ENCODE measurements at places on chromosomes 3 and 15.
A peak's percentile ranks its signal among the peaks of the same experiment; 100 is the strongest.

DNA sequence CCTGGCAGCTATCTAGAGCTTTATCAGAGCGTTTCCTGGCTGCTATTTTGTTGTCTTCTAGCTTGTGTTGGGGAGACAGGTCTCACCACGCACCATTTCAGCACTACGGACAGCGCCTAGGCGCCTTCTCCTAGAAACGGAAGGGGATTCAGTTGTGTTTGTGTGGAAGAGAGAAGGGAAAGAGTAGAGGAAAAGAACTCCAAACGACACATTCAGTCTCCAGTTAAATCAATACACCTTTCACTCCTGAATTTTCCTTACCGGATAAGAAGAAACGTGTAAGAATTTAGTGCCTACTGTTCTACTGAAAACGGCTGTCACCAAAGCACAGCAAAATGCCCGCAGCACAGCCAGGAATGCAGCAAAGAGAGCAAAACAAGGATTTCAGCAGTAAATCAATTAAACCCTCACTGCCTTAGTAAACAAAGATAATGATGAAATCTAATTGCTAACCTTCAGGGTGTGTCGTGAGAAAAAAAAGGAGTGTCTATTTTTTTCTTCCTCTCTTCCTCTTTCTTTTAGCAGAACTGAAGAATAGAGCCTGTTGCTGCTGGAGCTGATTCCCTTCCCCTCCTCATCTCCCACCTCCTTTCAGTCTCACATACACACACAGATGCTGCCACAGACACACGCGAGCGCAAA is 412 bp upstream of the CTXN2 start:
- DNase-seq, result peak; percentile 82

- no peak for DNase-seq
Measured at GRCh38 chr3:62207197-62207596, 166.2 kb downstream of the FEZF2 start.

- no peak for DNase-seq
Measured at GRCh38 chr15:100847194-100847593, 32.4 kb upstream of the ALDH1A3 start.

DNA sequence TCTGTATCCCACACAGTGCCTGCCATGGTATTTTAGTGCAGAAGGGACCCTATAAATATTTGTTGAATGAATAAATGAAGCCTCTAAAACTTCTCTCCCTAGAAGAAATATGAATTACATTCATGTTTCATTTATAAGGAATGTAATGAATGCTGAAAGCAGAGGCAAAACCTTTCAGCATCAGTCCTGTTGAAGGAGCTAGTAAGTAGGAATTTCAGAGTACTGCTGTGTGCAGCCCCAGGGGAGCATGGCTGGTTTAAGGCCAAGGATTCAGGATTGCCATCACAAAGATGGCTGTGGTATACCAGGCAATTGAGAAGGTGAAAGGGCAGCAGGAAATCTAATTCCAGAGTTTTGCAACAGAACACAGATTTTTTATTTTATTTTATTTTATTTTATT is 1131.4 kb downstream of the IGSF11 start:
- peak; percentile 74 for DNase-seq

GRCh38 chr3:62210011-62210410 is 163.3 kb downstream of the FEZF2 start:
- DNase-seq, result no peak

- no peak for DNase-seq
Measured at GRCh38 chr15:32904448-32904847, 186.6 kb downstream of the GREM1 start.

GRCh38 chr3:179071323-179072099 is at the start of gene ZMAT3:
Gene ZMAT3 (minus strand): TSS chr3:179071809. CDS start chr3:179067752, 4,057 bp downstream.
- DNase-seq, result peak; percentile 79

DNA sequence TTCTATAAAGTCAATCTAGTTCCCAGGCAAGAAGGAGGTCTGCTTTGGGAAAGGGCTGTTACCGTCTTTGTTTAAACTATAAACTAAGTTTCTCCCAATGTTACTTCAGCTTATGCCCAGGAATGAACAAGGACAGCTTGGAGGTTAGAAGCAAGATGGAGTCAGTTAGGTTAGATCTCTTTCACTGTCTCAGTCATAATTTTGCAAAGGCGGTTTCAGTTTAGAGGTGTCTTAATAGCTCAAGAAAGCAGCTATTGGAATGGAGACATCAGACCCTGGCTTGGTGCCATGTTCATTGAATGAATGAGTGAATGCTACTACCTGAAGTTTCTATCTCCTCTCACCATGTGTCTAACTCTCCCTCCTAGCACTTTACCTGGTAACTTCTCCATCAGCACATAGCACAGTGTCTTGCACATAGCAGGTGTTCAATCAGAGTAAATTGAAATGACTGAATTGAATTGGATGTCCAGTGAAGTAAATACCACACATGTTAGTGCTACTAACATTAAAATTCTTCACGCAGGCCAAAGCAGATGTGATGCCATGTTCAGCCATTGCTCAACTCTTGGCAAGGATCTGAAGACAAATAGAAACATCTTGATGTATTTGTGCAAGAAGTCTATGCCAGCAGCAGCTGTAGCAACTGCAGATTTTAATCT is 28.2 kb downstream of the CLEC3B start:
- DNase-seq, result peak; percentile 78

DNA sequence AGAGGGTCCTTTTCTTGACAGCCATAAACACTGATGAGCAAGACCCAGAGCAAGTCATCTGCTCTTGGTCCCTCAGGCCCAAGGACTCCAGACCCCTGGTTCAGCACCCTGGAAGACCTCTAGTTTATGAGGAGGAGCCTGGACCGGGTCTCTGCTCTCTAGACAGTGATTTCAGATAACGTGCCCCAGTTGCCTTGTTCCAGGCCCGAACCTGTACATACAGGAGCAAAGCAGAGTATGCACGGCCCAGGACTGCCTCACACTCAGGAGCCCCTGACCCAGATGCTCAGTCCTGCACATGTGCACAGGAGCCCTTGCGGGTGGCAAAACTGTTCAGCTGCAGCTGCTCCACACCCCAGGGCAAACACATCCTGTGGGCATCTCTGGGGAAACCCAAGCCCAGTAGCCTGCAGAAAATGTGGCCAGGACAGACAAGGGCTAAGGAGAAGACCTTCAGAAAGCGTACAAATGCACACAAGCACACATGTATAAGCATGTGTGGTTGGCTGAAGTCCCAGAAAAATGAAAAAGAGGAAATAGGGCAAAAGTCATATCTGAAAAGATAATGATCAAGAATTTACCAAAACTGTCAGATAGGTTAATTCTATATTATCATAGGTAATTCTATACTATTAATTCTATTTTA is 59.9 kb upstream of the CORO2B start:
- no peak for DNase-seq

- peak; percentile 94 for DNase-seq
Measured at GRCh38 chr3:110568246-110568645, 503.4 kb upstream of the NECTIN3 start.

DNA sequence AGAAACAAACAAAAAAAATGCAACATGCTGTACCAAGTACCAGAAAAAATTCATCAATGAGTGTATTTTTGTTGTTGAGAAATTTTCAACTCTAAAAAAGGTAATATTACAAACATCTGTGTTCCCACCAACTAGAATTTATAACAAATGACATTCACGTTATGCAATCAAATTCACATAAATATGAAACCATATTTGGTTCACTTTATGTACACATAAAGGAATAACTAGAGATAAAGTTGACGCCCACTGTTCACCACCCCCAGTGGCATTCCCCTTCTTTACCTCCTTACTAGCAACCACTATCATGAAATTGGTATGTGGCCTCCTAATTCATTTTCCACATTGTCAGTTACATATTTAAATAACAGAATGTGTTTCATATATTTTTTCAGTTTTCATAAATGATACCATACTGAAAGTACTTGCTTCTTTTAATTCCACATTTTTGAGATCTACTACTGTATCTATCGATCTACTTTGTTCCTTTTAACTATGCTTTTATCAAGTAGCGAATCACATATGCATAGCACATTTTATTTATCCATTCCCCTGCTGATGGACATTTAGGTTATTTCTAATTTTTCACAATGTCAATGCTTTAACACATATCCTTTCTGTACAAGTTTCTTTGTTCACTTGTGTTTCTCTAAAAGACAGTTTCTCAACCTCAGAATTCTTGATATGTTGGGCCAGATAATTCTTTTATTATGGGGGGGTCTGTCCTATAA is 34.5 kb downstream of the TBC1D5 start:
- no peak for DNase-seq

DNA sequence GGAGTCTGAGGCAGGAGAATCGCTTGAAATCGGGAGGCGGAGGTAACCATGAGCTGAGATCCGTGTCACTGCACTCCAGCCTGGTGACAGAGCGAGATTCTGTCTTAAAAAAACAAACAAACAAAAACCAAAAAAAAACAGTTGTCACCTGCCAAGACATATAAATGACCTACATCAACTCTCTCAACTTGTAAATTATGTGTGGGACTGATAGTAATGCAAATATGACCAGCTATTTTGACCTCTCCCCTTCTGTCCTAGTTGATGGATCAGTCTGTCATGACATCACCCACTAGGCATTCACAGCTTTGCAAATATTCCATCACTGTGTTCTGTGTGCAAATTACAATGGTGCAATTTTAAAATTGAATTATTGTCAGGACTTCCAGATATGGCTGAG is 175.4 kb downstream of the EBLN2 start:
- no peak for DNase-seq

DNA sequence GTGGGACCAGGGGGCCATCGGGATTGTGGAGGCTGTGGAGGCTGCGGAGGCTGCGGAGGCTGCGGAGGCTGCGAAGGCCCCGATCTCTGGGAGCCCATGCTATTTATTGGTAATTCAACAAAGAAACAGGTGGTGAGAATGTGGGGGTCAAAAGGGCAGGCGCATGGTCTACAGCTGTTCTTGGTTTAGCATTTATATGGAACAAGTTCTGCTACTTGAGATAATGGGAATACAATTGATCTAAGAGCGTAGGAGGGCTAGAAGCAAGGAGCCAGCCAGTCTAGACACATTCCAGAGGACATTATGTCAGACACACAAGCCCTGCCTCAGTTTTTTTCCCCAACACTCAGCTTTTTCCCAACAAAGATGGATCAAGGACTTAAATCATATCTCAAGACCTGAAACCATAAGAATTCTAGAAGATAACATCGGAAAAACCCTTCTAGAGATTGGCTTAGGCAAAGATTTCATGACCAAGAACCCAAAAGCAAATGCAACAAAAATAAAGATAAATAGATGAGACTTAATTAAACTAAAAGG is 20.1 kb downstream of the C3orf80 start:
- DNase-seq, result no peak

- DNase-seq, result no peak
Measured at GRCh38 chr3:15271785-15272381, 60.5 kb downstream of the SH3BP5 start.

DNA sequence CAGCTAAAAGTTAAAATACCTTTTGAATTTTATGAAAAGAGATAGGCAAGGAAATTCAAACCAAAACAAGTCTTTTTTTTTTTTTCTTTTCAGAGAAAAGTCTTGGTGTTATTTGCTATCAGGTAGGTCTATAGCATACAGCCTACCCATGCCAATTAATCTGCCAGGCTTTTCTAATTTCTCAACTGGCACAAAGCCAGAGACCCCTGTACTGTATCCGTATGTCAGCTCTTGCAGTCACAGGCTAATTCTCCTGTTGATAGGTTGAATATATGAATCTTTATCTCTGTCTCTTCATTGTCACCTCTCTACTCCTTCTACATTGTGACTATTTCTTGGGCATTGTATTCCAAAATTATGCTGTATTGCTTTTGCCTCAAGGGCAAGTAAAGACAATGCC is 133.4 kb downstream of the IL5RA start:
- no peak for DNase-seq

- DNase-seq, result no peak
Measured at GRCh38 chr3:47772788-47773187, 8.9 kb downstream of the SMARCC1 start.

DNA sequence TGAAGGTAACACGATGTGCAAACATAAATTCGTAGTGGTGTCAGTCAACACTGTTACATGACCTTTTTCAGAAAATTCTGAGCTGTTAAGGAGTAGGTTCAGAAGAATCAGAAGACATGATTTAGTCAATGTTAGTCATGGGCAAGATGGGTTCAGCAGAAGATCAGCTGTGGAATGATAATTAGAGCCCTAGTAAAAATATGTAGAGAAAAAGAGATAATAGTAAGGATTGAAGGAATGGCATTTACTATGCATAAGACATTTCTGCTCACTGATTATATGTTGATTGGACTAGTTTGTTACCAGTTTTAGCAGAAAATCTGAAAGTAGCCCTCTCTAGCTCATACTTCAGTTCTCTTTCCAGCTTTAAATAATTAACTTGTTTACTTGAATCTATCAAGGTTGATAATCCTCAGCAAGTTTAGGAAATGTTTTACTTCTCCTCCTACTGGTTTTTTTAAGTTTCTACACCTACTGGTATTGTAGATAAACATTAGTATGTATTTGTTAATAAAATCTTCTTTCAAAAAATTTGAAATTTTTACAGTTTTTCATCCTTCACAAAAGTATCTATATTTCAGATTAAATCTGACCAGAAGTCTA is 98.6 kb downstream of the ALCAM start:
- no peak for DNase-seq

DNA sequence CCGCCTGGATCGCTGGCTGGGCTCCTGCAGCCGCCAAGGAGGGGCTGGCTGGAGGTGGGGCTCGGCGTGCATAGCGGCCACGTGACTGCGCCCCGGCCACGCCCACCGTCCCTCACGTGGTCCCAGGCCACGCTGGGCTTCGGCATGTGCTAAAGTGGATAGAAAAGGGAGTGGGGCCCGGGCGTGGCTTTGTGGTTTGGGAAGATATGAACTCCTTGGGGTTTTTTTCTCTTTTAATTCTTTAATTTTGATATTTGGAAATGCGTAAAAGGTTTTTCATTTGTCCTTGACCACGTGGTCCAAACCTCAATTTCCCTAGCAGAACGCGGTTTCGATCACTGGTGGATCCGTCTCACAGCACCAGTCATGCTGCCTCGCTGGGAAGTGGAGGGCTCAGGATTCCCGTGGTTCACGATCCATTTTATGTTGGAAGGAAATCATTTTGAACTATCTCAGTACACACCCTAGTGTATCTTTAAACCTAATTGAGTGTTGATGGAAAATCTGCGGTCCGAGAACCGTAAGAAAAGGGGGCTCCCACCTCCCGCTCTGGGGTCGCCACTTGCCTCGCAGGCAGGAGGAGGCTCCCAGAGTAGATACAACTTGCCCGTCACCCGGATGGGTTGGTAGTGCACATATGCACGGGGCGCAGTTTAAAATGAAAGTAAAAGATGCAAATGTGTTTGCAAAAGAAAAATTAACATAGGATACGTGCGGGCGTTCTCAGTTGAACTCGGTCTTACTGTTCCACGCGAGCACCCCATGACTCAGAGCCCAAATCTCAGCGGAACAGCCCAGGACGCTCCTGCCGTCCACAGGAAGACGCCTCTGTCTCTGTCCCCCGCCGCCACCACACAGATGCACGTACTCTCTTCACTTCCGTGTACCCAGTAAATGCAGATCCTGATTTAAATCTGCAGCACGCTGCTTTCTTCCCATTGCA is 141.9 kb downstream of the PGPEP1L start:
- peak; percentile 78 for DNase-seq

- DNase-seq, result no peak
Measured at GRCh38 chr15:93566762-93567161, 477.8 kb upstream of the RGMA start.

GRCh38 chr3:146164506-146164905 is 3.5 kb upstream of the PLOD2 start:
- DNase-seq, result no peak
